ENCODE measurements at places on chromosomes 1 and 21.

- DNase-seq, result no peak
Observed at GRCh38 chr1:244218220-244218619, 167.1 kb downstream of the ZBTB18 start.

GRCh38 chr21:46146856-46147255 lies 8.5 kb downstream of the FTCD start:
- no peak for DNase-seq

DNA sequence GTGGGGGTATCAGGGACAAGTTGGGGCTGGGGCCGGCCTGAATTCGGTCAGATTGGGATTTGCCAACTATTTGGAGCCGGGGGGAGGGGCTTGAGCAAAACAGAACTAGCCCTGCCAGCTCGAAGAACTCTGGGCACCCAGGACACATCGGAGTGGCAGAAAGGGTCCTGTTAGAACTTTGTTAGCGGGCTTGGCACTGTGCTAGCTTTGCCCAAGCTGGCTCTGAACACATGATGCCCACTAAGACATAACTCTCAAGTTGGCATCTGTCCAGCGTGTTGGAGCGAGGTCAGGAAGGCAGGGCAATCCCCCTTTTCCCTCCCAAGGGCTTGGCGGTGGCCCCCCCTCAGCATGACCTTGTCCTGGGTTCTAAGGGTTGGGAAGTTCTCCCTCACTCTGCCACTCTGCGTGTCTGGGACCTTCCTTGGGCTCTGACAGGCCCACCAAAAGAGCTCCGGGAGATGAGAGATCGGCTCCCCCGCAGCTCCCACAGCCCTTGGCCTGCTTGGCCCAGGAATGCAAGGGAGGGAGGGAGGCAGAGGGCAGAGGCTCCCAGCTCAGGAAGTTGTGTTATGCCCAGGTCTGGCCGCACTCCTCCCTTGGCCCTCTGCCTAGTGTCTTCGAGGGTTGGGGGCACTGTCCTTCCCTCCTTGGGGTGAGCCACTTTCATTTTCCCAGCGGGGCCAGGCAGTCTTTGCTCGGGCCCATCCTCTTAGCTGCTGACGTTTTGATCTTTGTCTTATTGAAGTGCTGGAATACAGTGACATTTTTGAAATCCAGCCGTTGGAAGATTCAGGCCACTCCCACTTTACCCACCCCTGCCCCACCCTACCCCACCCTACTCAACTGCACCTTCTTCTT lies 1.2 kb downstream of the LMNA start:
- no peak for DNase-seq

GRCh38 chr21:45824546-45825215 lies 156.9 kb upstream of the COL6A1 start:
- no peak for DNase-seq

Measured in central memory CD4-positive, alpha-beta T cell (primary cell).